ENCODE measurements at places on chromosomes 5 and 9.

- DNase-seq, result no peak
Measured at GRCh38 chr9:97557606-97558095, 56.2 kb downstream of the TMOD1 start.

DNA sequence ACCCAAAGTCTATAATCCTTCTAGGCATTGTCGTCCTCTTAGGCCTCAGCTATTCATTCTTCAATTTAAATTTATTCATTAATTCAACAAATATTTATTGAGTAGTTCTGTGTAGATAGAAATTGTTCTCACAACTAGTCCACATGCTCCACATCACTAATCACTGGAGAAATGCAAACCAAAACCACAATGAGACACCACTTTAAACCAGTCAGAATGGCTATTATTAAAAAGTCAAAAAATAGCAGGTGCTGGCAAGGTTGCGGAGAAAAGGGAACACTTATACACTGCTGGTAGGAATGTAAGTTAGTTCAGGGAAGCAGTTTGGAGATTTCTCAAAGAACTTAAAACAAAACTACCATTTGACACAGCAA is 51.1 kb upstream of the TNFSF15 start:
- peak; percentile 50 for DNase-seq

GRCh38 chr9:114779352-114779845 is 26.4 kb downstream of the TNFSF15 start:
- peak; percentile 27 for DNase-seq

- DNase-seq, result no peak
Measured at GRCh38 chr9:108834959-108835665, 20.7 kb downstream of the ACTL7B start.

GRCh38 chr5:34524123-34524522 is 132.0 kb upstream of the RAI14 start:
- peak; percentile 91 for DNase-seq

GRCh38 chr5:88693071-88693932 is 189.7 kb downstream of the MEF2C start:
- peak; percentile 6 for DNase-seq

GRCh38 chr9:78074385-78075291 is 43.0 kb upstream of the GNAQ start:
- peak; percentile 11 for DNase-seq

DNA sequence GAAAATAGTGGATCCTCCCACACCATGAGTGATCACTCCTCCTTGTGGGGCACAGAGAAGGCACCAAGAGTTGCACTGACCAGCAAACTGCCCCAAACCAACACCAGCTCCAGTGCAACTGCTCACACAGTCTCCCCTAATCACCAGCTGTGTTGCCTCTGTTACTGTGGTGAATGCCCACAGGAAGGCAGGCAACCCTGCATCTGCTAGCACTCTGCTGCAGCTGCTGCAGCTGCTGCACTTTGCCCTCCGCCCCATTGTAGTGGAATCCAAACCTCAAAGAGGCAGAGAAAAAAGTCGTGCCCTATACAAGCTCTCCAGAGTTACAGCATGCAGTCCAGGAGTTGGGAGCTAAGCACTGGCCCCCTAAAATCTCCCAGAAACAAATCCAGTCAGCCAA is 339.6 kb downstream of the TRIM36 start:
- no peak for DNase-seq

- no peak for DNase-seq
Measured at GRCh38 chr9:109945573-109945972, 165.6 kb downstream of the PALM2AKAP2 start.

DNA sequence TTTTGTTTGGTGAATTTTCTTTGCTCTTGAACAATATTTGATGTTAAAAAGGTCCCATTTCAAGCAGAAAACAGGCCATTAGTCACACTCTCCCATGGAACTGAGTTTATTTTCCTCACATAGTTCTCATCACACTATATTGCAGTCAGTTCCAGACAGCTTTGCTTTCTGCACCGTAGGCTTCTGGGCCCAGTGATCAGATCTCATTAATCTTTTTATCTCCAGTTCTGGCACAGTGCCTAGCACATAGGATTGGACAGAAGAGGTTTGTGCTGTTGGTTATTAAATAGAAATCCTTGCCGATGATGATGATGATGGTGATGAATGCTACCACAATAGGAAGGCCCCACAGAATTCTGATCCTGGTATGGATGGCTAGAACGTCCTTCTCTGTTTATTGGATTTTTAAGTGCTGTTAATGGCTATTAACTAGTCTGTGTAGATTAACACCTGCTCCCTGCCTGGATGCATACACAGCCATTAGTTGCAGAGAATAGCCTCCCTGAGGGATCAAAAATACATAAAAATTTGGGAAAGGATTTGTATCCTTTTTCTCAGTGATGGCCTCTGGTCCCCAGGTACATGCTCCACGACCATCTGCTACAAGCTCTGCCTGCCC is 52.0 kb upstream of the NTRK2 start:
- DNase-seq, result no peak

DNA sequence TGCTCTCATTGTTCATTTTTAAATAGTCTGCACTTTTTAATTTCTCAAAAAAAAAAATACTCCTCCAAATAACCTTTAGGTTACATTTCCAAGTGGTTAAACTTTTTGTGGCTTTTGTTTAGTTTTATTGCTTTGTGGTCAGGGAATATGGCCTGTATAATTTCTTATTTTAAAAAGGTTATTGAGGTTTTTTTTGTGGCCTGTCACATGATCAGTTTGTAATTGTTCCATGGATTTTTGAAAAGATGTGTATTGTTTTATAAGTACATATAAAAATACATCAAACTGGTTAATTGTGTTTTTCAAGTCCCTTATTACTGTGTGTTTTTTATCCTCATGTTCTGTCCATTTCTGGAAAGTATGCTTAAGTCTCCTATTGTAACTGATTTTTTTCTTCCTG is 64.0 kb downstream of the ZNF618 start:
- no peak for DNase-seq

DNA sequence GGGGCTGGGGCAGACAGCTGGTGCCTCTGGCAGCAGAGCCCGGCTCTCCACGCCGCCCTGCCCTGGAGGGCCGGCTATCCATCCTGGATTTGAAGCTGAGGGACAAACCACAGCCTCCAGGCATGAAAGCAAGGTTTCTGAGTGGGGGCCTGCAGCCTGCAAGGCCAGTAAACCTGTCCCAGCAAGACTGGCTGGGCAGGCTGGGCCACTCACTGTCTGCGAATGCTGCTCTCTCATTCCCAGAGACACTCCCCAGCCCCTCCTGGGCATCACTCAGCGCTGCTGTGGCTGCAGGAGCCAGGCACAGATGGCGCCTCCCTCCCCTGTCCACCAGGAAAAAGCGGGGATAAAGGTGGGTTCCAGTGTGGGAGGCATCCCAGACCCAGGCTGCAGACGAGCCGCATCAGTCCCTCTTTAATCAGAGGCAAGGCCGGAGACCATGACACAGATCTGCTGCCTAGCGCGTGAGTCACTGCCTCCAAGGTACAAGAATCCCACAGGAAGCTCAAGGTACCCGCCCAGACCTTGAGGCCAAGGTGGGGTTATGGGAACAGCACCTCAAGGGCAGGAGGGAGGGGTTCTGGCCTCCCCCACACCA is 118.0 kb downstream of the VAV2 start:
- DNase-seq, result peak; percentile 84

GRCh38 chr9:104769655-104770054 is 5.7 kb downstream of the NIPSNAP3B start:
- DNase-seq, result no peak

- DNase-seq, result no peak
Measured at GRCh38 chr9:33297432-33297831, 7.1 kb downstream of the NFX1 start.

DNA sequence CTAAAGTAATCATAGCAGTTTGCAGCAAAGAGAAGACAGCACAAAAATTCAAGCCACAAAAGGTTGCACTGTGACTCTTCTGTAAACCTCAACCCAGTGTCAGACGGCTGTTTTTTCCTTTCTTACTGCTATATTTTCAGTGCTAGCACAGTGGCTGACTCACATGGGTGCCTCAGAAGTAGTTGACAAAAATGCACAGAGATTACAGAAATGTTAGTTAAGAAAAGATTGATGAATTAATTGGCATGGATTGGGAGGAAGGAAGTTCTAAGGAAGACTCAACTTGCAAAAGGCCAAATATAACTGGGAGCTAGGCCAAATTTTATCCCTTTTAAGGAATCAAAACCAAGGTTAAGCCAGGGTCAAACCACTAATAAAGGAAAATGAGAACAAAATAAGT is 43.7 kb upstream of the ITGA1 start:
- peak; percentile 83 for DNase-seq

DNA sequence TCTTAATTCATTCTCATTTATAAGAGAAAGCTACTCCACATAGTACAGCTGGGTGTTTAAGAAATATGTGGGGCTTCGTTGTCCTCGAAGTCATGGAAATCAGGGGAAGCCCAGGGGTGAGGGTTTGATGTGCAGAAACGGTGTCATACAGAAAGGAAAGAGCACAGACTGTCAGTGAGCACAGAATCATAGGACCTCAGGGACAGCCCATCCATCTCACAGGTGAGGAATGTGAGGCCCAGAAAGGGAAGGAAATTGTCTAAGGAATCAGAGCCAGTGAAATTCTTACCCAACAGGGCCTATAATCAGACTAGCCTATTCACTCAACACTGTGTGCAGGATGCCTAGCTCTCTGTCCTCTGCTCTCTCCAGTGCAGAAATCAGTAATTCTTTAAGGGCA is 535.6 kb downstream of the SPOCK1 start:
- DNase-seq, result no peak

- no peak for DNase-seq
Measured at GRCh38 chr9:88006511-88007290, 32.4 kb upstream of the CDK20 start.

DNA sequence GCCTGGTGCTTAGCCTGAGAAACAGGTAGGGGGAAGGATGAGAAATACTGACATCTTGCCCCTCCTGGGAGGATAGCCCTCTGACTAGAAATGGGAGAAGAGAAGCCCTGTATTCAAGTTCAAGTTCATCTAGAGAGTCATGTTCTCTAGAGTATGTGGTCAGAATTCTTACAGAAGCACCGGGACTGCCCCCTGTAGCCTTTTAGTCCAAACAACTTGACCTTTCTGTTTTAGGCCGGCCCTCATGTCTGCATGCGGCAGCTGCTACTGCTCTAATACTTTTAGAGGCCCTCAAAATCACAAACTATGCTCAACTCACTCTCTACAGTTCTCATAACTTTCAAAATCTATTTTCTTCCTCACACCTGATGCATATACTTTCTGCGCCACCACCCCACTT is 47.7 kb downstream of the PHAX start:
- DNase-seq, result no peak

DNA sequence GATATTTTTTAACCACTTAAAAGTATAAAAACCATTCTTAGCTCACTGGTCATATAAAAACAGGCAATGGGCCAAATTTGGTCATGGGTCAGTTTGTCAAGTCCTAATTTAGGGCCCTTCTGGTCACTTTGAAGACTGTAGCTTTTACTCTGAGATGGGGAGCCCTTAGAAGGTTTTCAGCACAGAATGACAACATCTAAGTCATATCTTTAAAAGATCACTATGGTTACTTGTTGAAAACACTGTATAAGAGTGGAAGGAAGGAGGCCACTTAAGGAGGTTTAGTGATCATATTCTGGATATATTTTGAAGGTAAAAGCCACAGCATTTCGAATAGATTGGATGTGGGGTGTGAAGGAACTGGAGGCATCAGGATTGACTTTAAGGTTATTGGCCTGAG is 76.7 kb downstream of the STRBP start:
- DNase-seq, result no peak

GRCh38 chr9:108844391-108844790 is 11.4 kb downstream of the ACTL7B start:
- DNase-seq, result no peak

DNA sequence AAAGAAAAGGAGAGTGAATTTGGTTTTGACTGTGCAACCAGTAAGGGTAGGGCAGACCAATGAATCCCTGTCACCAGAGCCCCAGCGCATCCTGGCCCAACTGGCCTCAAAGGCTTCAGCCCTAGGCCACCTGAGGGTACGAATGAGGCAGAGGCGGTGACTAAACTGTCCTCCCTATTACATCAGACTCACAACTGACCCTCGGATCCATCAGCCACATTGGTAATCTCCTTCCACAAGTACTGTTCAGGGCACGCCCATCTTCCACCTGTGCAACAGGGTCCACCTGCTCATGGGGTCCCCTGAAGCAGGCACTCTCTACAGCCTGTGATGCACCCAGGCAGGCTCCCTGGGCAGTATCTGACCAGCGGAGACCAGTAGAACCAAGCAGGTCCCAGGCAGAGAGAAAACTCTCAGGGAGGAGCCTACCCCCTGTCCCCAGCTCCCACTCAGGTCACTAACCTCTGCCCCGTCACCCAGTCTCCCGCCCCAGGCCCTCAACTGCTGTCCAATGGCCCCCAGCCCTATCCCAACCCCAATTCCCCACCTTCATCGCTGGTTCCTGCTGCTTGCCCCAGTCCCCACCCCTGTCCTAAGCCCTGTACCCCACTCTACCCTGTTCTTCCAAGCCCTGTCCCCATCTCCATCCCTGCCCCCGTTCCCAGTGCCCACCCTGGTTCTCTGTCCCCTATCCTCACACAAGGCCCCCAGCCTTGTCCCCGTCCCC is 904 bp downstream of the EDF1 start:
- no peak for DNase-seq

GRCh38 chr5:60541980-60542379 is 158.0 kb downstream of the DEPDC1B start:
- peak; percentile 25 for DNase-seq

DNA sequence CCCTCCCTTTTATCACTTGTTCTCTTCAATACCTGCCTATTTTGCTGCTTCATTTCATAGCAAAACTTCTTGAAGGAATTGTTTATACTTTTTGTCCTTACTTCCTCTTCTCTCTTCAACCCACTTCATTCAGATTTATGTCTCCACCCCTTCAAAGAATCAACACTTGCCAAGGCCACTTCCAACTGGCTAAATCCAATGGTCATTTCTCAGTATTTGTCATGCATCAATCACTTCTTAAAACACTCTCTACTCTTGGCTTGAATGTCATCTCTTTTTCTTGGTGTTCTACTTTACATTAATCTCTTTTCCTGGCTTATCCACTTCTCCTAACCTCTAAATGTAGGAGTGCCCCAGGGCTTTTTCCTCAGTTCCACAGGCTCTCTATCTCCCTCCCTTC is 8.3 kb upstream of the FCHO2 start:
- DNase-seq, result no peak

GRCh38 chr5:169744336-169744735 is 107.3 kb downstream of the DOCK2 start:
- peak; percentile 55 for DNase-seq

- no peak for DNase-seq
Measured at GRCh38 chr9:128152133-128153059, 3.1 kb downstream of the LCN2 start.

DNA sequence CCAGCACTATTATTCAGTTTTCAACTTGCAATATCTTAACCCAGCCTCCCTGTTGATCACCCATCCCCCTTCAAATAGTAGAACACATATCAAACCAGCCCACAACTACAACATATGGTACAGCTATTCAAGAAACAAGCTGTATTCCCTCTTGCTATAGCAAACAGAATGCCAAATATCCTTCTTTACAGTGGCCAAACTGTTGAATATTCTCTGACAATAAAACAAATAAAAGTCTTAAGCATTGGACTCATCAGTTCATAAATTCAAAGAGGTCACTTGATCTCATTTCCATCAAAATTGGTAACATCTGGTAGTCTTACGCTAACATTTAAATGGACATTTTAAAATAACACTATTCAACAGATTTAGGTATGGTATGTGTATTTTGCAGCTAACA is 350.8 kb downstream of the EFNA5 start:
- no peak for DNase-seq

Measured in EH (cell line).